CD4-positive, alpha-beta T cell treated with Interleukin-17A for 1 hour (primary cell): ENCODE measurements at places on chromosomes 3 and 15.

DNA sequence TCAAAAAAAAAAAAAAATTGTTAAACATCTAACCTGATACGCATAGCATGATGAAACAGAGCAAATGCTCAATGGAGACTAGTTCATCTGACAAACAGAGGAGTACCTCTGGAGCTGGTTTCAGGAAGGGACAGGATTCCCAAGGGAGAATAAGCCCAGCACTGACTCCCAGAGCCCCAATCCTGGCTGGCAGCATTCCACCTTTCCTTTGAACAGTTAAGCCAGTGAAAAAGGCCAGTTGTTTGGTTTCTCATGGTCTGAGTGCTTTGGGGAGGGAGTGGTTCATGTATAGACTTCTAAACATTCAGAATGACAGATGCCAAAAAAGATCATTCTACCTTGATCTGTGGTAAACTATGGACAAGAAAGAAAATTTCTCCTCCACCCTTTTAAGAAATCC is 277.9 kb upstream of the RARB start:
- no peak for DNase-seq

GRCh38 chr15:66894986-66895780 is 170.2 kb upstream of the SMAD3 start:
- DNase-seq = no peak

GRCh38 chr3:125594125-125594524 is 1.2 kb downstream of the OSBPL11 start:
- DNase-seq = peak; percentile 11

DNA sequence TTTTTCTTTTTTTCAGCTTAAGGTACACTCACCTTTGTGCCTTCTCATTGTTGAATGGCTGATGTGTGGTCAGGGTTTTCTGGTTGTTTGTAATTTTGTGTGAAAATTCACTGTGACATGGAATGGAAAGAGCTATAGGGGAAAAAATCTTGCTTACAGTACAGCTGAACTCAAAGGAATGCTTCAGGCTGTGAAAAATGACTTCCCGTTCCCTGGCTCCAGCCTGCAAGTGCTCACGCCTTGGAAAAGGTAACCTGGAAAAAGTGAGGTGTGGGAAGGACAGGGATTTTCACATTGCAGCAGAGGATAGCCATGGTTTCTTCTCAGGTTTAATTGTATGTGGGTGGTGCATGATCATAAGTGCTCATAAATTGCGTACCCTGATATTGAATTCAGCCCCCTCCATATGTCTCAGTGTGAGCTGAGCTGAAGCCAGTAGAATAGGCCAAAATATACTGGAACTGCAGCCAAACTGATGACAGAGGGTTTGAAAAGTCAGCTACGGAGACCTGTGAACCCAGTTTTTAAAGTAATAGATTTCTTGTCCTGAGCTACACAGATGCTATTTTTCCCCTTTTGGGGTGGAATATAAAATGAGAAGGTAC is 228.7 kb upstream of the RASGRP1 start:
- DNase-seq = no peak

DNA sequence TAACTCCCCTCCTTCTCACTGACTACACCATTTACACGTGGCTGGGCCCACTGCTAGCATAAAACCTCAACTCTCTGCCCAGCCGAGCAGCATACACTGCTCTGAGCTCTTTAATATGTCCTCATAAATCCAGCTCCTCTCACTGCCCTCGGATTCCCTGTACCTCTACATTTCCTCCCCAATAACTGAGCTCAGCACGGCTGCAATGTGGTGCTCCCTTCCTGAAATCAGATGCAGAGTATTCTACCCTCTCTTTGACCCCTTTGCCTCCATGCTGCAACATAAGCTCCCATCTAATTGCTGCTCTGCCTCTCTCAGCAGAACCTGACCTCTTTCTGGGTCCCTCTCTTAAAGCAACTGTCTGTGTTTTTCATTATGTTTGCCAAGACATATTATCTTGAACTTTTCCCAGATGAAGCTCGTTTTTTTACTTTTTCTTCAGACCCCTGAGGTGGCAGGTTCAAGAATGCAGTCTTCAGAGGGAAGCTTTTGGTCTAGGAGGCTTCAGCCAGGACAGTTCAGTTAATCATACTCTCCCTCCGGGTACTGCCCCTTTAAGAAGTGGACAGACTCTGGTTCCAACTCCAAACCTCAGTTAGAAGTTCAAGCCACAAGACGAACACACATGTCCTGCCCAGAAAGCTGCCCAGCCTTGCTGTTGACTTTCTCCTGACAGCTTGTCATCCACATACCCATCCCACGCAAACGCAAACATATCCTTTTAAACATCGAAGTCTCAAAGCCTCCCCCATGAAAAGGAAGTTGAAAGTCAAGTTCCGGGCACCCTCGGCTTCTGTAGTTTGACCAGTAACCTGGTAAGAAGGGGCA is 81.1 kb upstream of the NEO1 start:
- no peak for DNase-seq

- no peak for DNase-seq
Measured at GRCh38 chr3:81585937-81586336, 175.5 kb downstream of the GBE1 start.

- DNase-seq = no peak
Measured at GRCh38 chr3:6180171-6180570, 680.7 kb upstream of the GRM7 start.

GRCh38 chr3:55797084-55797483 is 310.0 kb upstream of the WNT5A start:
- DNase-seq = no peak

- DNase-seq = no peak
Measured at GRCh38 chr3:47855461-47856383, 52.8 kb downstream of the DHX30 start.

- no peak for DNase-seq
Measured at GRCh38 chr15:36878684-36879262, 221.6 kb downstream of the MEIS2 start.

GRCh38 chr3:100022506-100022905 is 91.8 kb downstream of the FILIP1L start:
- DNase-seq = no peak

DNA sequence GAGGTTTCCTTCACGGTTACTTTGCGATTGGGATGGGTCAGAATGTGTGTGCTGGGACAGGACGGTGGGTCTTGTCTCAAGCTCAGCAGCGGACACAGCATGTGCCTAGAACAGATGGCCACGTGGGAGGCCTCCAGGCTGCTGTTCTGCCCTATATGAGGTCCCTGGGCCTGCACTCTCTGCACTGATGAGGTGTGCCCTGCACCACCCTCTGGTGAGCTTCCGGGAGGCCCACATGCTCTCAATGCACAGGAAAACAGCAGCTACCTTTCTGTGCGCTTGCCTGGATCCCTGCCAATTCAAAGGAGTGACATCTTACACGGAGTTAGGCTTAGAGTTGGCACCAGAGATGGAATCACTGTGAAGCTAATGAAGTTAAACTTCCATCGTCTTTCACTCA is 59.8 kb downstream of the BOC start:
- DNase-seq = no peak
